ENCODE measurements at places on chromosomes 7 and 10. TPM values are rescaled to one million over a fixed set of nuclear protein-coding genes. Genes with fewer than 3 reads are reported as not detected.

DNA sequence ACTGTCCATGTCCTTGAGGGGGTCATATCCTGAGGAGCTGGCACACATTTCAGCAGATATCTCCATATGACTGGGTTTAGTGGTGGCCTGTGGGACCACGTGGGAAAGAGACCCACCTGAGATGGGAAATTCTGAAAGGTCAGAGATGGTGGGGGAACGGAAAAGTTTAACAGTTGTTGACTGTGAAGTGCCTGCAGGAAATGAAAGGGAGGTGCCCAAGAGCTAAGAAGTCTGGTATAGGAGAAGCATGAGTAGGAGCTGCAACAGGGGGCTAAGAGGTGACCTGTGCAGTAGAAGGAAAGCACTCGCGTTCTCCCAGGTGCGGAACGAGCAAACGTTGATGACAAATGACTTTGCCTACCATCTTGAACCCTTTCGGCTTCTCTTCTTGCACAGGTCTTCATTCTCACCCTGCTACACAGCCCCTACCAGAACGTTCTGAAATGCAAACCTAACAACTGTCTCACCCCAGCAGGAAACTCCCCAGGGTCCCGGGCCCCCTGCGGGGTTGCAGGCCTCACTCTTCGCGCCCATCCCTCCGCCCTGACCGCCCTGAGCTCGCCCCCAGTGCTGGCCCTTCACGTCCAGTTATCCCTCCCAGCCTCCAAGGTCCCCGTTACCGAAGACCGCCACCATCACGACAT is 9.8 kb upstream of the FXYD4 start:
- DNase-seq, result no peak

DNA sequence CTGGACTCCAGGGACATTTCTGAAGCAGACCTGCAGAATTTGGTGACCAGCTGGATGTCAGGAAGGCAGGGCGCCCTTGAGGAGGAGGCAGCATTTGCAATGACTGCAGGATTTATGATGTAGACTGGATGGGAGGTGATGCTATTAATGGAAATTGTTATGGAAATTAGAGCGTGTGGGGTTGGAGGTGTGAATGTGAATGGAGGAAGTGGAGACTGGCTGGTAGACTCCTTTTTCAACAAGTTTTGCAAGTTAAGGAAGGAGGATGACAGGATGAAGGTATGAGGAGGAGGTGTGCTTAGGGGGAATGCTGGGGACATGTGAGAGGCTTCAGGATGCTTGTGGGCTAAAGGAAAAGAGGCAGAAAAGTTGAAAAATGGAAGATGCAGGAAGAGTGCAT is 137.0 kb downstream of the TMEM178B start:
- no peak for DNase-seq

DNA sequence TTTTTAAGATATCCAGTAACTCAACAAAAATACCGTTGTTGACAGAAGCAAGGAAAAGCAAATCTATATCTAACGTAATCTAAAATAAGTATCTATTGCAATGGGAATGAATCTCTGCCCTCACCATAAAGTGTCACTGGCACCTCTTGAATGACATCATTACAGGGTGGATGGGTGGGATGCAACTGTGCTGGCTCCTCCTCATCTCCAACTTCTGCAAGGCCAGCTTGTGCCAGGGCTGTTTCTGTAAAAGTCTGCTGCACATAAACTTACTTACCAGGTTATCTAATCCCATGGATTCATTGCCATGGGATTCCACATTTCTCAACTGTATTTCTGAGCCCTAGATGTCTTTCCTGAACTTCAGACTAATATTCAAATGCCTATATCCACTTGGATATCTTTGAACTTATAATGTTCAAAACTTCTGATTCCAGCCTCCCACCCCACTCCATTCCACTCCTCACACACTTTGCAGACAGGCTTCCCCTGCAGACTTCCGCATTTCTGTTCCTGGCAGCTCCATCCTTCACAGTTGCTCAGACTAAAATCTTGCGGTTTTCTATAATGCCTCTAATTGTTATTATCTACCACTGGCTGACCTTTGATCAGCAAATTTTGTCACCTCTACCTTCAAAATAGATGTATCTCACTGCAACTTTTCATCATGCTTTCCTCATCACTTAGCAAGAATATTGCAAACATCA is 10.7 kb downstream of the FGL2 start:
- DNase-seq, result no peak

CTAGE8 gene
- 1.1 TPM for total RNA-seq

- no peak for DNase-seq
Measured at GRCh38 chr7:138400400-138400886, 59.6 kb upstream of the TRIM24 start.

GRCh38 chr7:46576950-46577349 is 655.9 kb upstream of the IGFBP3 start:
- peak; percentile 45 for DNase-seq

ABCC2 gene
- 1.1 TPM for total RNA-seq

FBXO24 gene
- 0.80 TPM for total RNA-seq

DNA sequence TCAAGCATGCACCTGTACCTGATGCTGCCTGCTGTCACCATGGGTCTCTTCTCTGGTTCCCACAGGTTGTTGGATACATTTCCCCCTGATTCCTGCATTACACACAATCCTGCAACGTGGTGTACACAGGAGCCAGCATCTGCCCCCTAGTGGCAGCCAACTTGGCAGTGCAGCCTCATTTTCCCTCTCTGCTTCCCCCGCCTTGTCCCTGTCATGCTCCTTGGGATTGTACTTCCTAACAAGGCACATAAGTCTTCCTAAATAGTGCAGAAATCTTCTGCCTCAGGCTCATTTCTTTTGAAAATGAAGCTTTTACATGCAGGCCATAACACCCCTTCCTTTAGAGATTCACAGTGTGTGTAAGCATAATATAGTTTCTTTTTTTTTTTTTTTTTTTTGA is 387.5 kb downstream of the CCSER2 start:
- no peak for DNase-seq

Data from muscle of leg (tissue), 16 donors.